Stimulated activated CD8-positive, alpha-beta memory T cell treated with anti-CD3 and anti-CD28 coated beads, Interleukin-4, amount 100 ng/mL, for 4 hours (primary cell): ENCODE measurements at places on chromosomes 16 and 17.
A peak's percentile ranks its signal among the peaks of the same experiment; 100 is the strongest.

DNA sequence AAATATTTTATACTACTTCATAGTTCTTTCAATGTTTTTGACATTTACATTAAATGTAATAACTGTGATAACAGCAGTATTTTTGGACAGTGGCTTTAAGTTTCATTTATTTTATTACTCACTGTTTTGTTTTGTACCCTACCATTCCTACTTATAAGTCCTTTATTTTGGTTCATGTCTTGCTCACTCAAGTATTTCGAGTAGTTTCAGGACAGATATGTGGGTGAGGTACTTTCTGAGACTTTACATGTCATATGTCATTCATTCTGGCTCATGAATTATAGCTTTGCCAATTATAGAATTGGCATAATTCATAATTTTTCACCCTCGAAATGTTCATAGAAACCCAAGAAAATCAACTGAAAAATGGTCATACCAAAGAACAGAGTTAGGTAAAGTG, 44.4 kb downstream of the PIK3R5 start:
- no peak for DNase-seq

GRCh38 chr16:87344931-87345631, 27.9 kb upstream of the C16orf95 start:
- peak; percentile 36 for DNase-seq

GRCh38 chr16:81494434-81494806, 49.8 kb downstream of the CMIP start:
- DNase-seq: no peak

- DNase-seq: no peak
These were observed 21.2 kb upstream of the GINS2 start for GRCh38 chr16:85709766-85710585.

DNA sequence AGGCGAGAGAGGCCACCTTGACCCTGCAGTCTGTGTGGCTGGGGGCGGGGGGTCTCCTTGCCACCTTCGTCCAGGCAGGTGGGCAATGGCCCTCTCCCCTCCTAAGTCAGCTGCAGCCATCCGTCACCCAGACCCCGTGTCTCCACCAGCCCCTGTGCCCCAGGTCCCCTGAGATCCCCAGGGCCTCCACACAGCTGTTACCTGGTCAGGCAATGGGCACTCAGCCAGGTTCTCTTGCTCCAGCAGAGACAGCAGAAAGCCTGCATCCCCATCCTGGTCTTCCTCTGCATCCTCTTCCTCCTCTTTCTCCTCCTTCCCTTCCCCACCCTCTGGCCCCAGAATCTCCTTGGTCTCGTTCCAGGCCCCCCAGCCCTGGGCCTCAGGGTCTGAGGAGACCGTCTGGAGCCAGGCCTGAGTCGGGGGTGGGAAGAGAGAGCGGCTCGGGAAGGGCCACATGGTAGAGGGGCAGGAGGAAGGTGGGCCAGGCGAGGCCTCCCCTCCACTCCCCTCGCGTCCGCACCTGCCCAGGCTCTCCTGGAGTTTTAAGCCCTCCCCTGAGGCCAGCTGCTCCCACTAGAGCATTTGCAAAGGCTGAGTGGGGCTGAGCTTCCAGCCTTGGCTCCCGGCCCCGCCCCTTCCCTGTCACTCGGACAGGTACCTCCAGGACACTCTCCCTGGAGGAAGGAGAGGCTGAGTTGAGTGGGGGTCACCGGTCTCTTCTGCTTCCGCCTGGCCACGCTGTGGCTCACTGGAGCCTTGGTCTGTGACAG, at the start of gene PABPN1L:
Gene PABPN1L (minus strand): TSS at position 510 of the 770 bp plus-strand sequence. CDS start 54 bp downstream, at position 456.
- no peak for DNase-seq
